ENCODE measurements at places on chromosomes 7 and 10.
A peak's percentile ranks its signal among the peaks of the same experiment; 100 is the strongest.

DNA sequence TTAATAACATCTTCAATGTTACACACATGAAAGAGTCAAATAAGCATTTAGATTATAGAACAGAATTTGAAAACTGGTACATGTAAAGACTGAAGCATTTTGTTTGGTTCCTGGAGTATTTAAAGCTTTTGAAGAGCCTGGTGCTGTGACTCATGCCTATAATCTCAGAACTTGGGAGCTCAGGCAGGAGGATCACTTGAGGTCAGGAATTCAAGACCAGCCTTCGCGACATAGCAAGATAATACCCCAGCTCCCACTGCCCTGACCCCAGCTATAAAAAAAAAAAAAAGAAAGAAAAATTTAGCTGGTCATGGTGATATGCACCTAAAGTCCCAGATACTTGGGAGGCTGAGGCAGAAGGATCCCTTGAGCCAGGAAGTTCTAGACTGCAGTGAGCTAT, 87.8 kb downstream of the HDAC9 start:
- DNase-seq: no peak

GRCh38 chr7:155531681-155532080, 14.7 kb downstream of the CNPY1 start:
- DNase-seq: no peak

- DNase-seq: no peak
Measured at GRCh38 chr10:81315026-81315425, 560.0 kb upstream of the NRG3 start.

GRCh38 chr7:88480896-88481295, 174.2 kb upstream of the STEAP4 start:
- DNase-seq: peak; percentile 23

- no peak for DNase-seq
Measured at GRCh38 chr7:21358648-21359047, 69.2 kb upstream of the SP4 start.

- DNase-seq: no peak
Measured at GRCh38 chr7:23183279-23184012, 1.6 kb downstream of the NUP42 start.

- DNase-seq: no peak
Measured at GRCh38 chr10:29041616-29042015, 247.3 kb upstream of the LYZL1 start.

DNA sequence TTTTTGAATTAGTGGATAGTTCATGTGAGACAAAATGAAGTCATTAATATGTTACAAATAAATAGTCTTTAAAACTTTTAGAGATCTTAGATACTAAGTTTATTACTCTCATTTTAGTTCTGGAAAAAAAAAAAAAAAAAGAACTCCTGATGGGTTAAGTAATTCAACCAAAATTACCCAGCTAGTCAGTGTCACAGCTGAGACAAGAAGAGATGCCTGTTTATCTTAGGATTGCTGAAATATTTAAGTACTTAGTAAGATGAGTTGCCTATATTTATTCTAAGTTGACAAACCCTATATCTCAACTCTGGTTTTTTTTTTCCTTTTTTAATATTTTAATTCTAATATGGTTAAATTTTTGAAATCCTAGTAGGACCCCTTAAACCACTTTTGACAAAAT, 781.0 kb upstream of the LRRN3 start:
- DNase-seq: no peak

- DNase-seq: no peak
Measured at GRCh38 chr10:52284416-52285013, 29.6 kb upstream of the DKK1 start.

GRCh38 chr7:46750321-46750865, 829.3 kb upstream of the IGFBP3 start:
- DNase-seq: no peak

DNA sequence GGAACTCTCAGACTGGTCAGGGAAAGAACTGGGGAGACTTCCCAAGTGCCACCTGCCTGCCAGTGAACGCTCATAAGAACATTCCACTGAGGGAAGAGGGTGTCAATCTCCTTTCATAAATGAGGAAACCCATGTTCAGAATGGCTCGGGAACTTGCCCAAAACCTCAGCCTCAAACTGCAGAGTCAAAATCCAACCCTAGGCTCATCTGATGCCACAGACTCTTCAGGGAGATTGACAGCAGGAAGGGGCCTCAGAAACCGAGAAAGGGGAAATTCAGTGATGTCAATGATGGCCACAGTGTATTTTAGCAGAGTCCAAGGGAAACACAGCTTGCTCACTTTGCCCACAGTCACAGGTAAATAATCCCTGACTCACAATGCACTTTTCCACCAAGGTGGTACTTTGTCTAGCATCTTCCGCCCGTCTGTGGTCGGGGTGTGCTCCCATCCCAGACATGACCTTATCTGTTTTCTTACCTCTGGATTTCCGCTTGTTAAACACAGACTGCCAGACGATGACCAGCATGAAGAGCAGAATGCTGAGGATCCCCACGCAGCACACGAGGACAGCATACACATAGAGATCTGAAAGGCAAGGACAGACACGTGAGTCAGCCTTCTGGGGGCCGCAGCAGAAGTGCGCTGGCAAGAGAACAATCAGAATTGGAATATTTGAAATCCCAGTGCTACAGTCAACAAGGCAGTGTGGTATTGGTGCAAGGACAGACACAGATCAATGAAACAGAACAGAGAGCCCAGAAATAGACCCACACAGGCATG, 38.4 kb downstream of the VSTM4 start:
- no peak for DNase-seq

- peak; percentile 36 for DNase-seq
Measured at GRCh38 chr10:126387931-126388911, at the start of gene ADAM12. ADAM12 (minus strand) TSS chr10:126388477; CDS start chr10:126388145, 332 bp downstream.

- DNase-seq: no peak
Measured at GRCh38 chr10:116101616-116102315, 171.2 kb downstream of the GFRA1 start.

DNA sequence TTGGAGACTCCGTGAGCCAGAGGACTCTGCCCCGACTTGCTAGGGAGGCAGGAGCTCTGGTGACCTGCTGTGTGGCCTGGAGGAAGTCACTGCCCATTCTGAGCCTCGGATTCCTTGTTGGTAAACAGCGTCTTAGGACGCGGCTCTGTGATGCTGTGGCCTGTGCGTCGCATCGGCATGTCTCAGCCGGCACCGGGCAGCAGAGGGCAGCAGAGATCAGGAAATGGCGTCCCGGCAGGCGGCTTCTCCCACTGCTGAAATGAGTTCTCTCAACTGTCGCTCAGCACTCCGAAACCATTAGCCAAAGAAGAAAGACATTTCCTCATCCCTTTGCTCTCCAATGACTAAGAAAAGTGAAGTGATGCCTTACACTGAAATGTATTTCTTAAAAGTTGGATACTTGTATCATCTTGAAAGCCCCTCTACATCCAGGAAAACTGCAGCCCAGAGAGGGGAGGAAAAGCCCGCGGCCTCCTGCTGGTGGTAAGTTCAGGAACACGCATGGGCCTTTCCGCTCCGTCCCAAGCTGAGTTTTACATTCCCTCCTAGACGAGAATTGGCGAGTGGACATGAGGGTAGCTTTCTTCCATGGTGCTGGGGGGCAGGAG, 91.7 kb downstream of the WDR11 start:
- peak; percentile 74 for DNase-seq

GRCh38 chr10:133618851-133619250, 7.7 kb downstream of the FRG2B start:
- no peak for DNase-seq

- no peak for DNase-seq
Measured at GRCh38 chr7:142345811-142346210, 88.0 kb upstream of the PRSS58 start.

- peak; percentile 67 for DNase-seq
Measured at GRCh38 chr10:11986593-11987216, 55.9 kb downstream of the UPF2 start.

DNA sequence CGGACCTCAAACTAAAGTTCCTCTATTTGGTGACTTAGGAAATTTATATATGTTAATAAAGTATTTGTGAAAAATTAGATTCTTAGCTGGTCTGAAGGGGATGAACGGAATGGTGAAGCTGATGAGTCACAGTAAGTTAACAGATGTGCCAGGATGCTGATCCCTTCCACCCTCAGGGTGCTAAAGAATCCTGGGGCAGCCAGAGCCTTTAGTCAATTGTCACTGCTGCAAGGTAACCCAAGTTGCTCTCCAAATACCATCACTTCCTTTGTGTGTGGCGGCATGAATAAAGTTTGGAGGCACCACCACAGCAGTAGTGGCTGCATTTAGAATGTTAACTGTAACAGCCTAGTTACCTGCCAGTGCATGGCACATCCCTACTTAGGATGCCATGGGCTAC, 222.6 kb upstream of the PPP1R3A start:
- no peak for DNase-seq

GRCh38 chr10:52082307-52082706, 231.8 kb upstream of the DKK1 start:
- no peak for DNase-seq

DNA sequence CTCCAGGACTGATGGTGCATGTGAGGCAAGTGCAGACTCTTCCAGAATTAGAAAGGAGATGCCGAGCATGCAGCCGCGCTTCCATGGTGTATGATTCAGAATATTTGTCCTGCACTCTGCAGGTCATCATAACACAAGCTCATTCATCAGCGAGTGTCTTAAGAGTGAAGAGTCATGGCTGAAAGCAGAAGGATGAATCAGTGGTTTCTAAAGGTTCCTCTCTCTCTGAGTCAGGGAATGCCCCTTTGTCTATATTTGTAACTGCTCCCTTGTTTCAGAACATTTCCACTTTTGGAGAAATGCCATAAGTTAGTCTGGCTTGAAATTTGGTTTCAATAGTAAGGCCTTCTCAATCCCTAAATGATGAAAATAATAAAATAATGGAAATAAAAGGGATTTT, 52.3 kb downstream of the HECW1 start:
- no peak for DNase-seq

GRCh38 chr7:105304040-105304895, 84.5 kb downstream of the SRPK2 start:
- no peak for DNase-seq

DNA sequence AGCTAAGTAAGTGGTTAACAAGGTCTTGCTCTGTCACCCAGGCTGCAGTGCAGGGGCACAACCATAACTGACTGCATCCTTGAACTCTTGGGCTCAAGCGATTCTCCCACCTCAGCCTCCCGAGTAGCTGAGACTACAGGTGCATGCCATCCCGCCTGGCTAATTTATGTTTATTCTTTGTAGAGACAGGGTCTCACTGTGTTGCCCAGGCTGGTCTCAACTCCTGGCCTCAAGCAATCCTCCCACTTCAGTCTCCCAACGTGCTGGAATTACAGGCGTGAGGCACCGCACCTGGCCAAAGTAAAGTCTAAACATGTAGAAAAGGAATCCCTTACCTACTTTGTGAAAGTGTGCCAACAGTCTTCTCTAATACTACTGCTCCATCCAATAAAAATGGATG, 17.9 kb downstream of the PARD3 start:
- DNase-seq: no peak

DNA sequence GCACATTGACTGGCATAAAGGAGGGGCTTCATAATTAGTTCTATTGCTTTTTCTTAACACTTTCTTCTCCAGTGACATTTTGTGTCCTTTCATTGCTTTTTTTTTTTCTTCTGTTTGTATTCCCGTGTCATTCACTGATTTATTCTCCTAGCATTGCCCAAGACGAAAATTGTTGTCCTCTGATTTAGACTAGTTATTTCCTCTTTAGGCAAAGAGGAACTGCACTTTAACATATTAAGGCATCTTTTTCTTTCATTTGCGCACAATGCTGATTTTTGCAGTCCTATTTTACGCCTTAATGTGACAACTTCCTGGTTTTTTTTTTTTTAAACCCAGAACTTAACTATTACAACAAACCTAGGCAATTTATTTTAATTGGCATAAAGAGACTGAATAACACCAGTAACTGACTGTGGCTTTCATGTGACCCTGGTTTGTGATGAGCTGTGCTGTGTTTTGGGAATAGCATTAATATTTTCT, 39.7 kb downstream of the ARID5B start:
- DNase-seq: no peak

GRCh38 chr7:1846331-1847065, 176.4 kb downstream of the ELFN1 start:
- DNase-seq: no peak

DNA sequence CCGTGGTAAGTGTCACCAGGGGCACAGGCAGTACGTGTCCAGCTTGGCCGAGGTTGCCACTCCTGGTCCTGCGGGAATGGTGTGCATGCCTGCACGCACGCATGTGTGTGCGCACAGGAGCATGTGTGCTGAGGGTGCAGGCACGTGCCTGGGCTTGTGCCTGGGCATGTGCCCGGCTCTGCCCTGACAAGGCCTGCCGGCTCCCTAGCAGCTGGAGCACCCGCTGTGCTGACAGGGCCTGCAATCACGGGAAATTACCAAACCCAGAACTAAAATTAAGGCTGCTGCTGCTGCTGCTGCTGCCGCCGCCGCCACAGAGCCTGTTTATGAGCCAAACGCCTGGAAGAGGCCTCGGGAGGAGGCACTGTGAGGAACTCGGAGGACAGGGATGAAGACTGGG, 28.7 kb downstream of the GHRHR start:
- peak; percentile 22 for DNase-seq

DNA sequence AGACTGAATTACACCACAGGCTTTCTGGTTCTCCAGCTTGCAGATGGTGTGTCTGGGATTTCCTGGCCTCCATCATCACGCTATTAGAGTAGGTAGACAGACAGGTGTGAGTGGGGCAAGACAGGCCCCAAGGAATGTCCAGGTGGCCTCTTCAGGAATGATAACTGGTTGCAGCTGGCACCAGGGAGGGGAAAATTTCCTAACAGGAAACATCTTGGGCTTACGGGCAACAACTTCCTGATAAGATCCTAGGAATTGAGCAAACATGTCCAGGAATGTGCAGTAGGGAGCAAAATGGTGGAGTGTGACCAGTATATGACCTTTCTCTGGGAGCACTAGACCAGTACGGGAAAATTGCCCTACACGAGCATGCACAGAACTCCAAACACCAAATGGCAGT, 11.3 kb downstream of the XRCC2 start:
- DNase-seq: no peak

DNA sequence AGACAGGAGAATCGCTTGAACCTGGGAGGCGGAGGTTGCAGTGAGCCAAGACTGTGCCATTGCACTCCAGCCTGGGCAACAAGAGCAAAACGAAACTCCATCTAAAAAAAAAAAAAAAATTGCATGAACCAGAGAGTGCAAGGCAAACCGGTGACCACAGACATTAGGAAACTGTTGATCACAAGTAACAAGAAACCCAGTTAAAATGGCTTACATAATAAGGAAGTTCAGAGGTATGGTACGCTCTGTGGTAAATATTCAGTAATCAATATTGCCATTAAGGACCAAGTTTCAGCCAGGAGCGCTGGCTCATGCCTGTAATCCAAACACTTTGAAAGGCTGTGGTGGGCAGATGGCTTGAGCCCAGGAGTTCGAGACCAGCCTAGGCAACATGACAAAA, 9.2 kb upstream of the NT5C2 start:
- no peak for DNase-seq
